ENCODE measurements at places on chromosomes 5 and 9. TPM values are rescaled to one million over a fixed set of nuclear protein-coding genes. Genes with fewer than 3 reads are reported as not detected.

The PAM gene
- 72.2 TPM for total RNA-seq

The PCA3 gene
- not detected for total RNA-seq

The GRXCR2 gene
- total RNA-seq: not detected

The SURF1 gene
- total RNA-seq: 29.8 TPM

The BNIP1 gene
- 26.5 TPM for total RNA-seq

The LHX3 gene
- not detected for total RNA-seq

The DNAJC25 gene
- 7.1 TPM for total RNA-seq

- DNase-seq: no peak
- H3K27ac ChIP-seq: no peak overlapping the region
- H3K27me3 ChIP-seq: no peaks in the 10 kb centered on the region
- H3K36me3 ChIP-seq: no peaks in the 10 kb centered on the region
- no peaks in the 10 kb centered on the region for H3K4me1 ChIP-seq
Measured at GRCh38 chr9:8156346-8156745, 356.8 kb upstream of the DMAC1 start.

GRCh38 chr5:154840435-154841272 lies 9.7 kb downstream of the FAXDC2 start:
- no peaks in the 10 kb centered on the region for H3K27me3 ChIP-seq
- H3K36me3 ChIP-seq: no peaks in the 10 kb centered on the region
- no peak for DNase-seq
- no peak overlapping the region for H3K27ac ChIP-seq
- peaks cover 2% of the 10 kb centered on the region for H3K4me1 ChIP-seq

GRCh38 chr5:132589467-132589866 lies 32.7 kb downstream of the RAD50 start:
- peaks cover 53% of the 10 kb centered on the region for H3K36me3 ChIP-seq
- peaks cover 23% of the 10 kb centered on the region for H3K4me1 ChIP-seq
- no peak for DNase-seq
- no peak overlapping the region for H3K4me3 ChIP-seq

DNA sequence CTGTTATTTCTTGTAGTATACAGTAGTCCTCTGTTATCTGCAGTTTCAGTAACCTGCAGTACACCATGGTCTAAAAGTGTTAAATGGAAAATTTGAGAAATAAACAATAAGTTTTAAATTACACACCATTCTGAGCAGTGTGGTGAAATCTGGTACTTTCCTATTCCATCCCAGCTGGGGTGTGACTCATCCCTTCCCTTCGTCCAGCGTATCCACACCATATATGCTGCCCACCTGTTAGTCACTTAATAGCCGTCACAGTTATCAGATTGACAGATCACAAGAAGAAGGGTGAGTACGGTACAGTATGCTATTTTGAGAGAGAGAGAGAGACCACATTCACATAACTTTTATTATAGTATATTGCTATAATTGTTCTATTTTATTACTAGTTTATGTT lies 28.9 kb downstream of the FAM151B start:
- no peak overlapping the region for H3K4me3 ChIP-seq
- DNase-seq: no peak
- peaks cover 3% of the 10 kb centered on the region for H3K27me3 ChIP-seq
- H3K4me1 ChIP-seq: peaks cover 3% of the 10 kb centered on the region
- H3K36me3 ChIP-seq: no peaks in the 10 kb centered on the region

DNA sequence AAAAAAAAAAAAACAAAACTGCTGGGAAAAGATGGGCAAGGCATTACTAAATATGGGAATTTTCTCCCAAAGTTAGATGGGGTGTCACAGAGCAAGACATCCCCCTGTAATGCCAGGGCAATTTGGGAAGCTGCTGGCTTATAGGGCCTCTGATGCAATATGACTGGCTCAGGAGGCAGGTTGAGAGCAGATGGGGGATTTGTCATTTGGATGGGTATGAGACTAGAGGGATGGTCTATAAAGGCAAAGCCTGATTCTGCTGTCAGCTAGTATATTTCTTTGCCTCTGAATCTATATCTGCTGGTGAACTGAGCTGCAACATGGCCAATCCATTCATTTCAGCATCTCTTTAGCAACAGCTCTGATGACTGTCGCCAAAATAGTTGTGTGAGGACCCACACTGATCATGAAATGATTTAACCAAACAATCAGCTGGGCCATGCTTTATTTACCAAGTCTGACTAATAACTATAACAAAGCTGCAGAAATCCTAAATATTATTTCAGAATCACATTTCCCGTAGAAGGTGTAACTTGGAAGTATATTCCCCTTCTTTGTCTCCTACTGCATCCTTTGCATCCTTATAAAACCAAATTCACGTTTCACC lies 455.1 kb upstream of the ZNF608 start:
- H3K4me3 ChIP-seq: no peak overlapping the region
- DNase-seq: no peak
- H3K27ac ChIP-seq: no peak overlapping the region
- H3K27me3 ChIP-seq: no peaks in the 10 kb centered on the region
- H3K36me3 ChIP-seq: no peaks in the 10 kb centered on the region
- H3K4me1 ChIP-seq: peaks cover 3% of the 10 kb centered on the region

DNA sequence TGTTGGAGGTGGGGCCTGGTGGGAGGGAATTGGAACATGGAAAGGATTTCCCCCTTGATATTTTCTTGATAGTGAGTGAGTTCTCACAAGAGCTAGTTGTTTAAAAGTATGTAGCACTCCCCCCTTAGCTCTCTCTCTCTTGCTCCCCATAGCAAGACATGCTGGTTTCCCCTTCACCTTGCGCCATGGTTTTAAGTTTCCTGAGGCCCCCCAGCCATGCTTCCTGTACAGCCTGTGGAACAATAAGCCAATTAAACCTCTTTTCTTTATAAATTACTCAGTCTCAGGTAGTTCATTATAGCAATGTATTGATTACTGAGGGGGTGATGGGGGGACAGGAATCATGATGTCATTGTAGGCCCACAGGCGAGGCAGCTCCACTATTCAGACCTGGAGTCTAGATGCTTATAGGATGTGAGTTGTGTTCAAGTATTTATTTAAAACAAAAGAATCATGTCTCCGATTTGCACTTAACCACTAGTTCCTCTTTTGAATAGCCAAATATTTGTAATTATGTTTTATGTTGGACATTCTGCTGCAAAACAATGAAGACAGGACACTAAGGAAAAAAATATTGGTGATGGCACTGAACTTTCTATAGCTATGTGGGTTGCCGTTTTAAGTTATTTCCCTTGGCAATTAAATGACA lies 156.6 kb downstream of the TMEM38B start:
- DNase-seq: no peak
- no peak overlapping the region for H3K4me3 ChIP-seq
- H3K4me1 ChIP-seq: no peaks in the 10 kb centered on the region
- H3K36me3 ChIP-seq: no peaks in the 10 kb centered on the region
- H3K27me3 ChIP-seq: peaks cover 5% of the 10 kb centered on the region

DNA sequence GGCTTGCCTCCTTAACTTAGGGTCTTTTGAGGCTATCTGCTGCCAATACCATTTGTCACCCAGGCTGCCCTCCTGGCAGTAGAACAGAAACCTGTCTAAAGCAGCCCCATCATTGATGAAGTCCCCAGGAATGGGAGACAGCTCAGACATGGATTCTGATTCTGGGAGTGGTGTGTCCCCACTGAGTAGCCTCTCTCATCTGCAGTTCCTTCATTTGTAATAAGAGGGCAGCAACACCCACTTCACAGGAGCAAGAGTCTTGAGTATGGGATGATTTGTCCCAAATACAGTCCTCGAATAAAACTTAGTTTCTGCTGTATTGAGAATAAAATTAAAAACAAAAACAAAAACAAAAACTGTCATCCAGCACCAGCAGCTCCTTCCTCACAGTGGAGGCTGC lies 167.6 kb downstream of the ASTN2 start:
- no peaks in the 10 kb centered on the region for H3K36me3 ChIP-seq
- no peak for DNase-seq
- no peak overlapping the region for H3K27ac ChIP-seq
- peaks cover 2% of the 10 kb centered on the region for H3K4me1 ChIP-seq
- no peak overlapping the region for H3K4me3 ChIP-seq

DNA sequence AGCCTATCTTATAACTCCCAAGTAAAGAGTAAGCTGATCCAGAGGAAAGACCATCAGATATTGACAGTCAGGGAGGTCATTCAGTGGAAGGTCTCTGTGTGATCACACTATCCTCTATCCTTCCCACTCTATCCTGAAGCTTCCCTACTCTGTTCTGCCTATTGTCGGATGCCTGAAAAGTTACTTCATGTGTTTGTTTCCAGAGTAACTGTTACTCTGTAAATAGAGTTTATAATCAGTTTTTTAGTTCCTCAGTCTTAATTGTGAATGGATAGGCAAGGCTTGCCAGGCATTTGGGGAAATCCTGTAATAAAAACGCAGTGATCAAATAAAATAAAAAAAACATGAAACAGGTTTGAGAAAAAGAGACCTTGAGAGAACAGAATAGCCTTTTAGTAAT lies 79.8 kb downstream of the XRCC4 start:
- H3K36me3 ChIP-seq: no peaks in the 10 kb centered on the region
- H3K27me3 ChIP-seq: no peaks in the 10 kb centered on the region
- peaks cover 3% of the 10 kb centered on the region for H3K4me1 ChIP-seq
- no peak overlapping the region for H3K27ac ChIP-seq

GRCh38 chr5:73966451-73966850 lies 340.5 kb downstream of the ARHGEF28 start:
- no peak for DNase-seq
- peaks cover 3% of the 10 kb centered on the region for H3K27me3 ChIP-seq
- no peaks in the 10 kb centered on the region for H3K36me3 ChIP-seq
- H3K4me1 ChIP-seq: no peaks in the 10 kb centered on the region
- no peak overlapping the region for H3K4me3 ChIP-seq

- H3K4me1 ChIP-seq: no peaks in the 10 kb centered on the region
- no peaks in the 10 kb centered on the region for H3K36me3 ChIP-seq
- H3K27ac ChIP-seq: no peak overlapping the region
- no peaks in the 10 kb centered on the region for H3K27me3 ChIP-seq
- no peak overlapping the region for H3K4me3 ChIP-seq
Measured at GRCh38 chr9:77532607-77533006, 115.5 kb downstream of the GNA14 start.

GRCh38 chr5:165057145-165057544 lies 1551.7 kb downstream of the MAT2B start:
- H3K36me3 ChIP-seq: no peaks in the 10 kb centered on the region
- no peak overlapping the region for H3K4me3 ChIP-seq
- DNase-seq: no peak
- H3K4me1 ChIP-seq: no peaks in the 10 kb centered on the region

GRCh38 chr5:54608423-54609085 lies 91.0 kb downstream of the SNX18 start:
- peaks cover 5% of the 10 kb centered on the region for H3K27me3 ChIP-seq
- peaks cover 8% of the 10 kb centered on the region for H3K36me3 ChIP-seq
- no peak overlapping the region for H3K4me3 ChIP-seq
- H3K27ac ChIP-seq: no peak overlapping the region
- H3K4me1 ChIP-seq: peaks cover 27% of the 10 kb centered on the region

GRCh38 chr9:130905902-130906734 lies 9.5 kb upstream of the QRFP start:
- no peak overlapping the region for H3K4me3 ChIP-seq
- H3K27me3 ChIP-seq: peaks cover 2% of the 10 kb centered on the region
- H3K36me3 ChIP-seq: no peaks in the 10 kb centered on the region
- H3K4me1 ChIP-seq: no peaks in the 10 kb centered on the region
- no peak overlapping the region for H3K27ac ChIP-seq

- no peaks in the 10 kb centered on the region for H3K36me3 ChIP-seq
- no peak for DNase-seq
Measured at GRCh38 chr5:74352256-74352655, 288.3 kb downstream of the ENC1 start.

DNA sequence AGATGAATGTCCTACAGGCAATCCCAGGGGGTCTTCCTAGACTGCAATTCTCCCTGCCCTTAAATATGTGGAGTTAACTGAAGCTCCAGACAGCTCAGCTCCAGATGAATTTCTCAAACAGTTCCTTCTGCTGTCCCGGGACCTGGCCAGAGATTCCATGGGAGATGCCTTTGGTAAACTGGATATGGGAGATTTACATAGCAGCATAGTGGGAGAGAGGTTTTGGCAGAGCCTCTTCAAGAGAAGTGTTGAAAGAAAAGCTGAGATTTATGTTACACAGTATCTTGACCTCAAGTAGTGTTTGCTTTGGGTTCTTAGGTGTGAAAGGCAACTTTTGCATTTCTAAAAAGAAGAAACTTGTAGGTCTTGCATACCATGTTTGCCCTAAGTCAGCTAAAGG lies 364.9 kb downstream of the ARRDC3 start:
- no peak overlapping the region for H3K27ac ChIP-seq
- H3K27me3 ChIP-seq: peaks cover 7% of the 10 kb centered on the region
- DNase-seq: no peak
- no peak overlapping the region for H3K4me3 ChIP-seq

DNA sequence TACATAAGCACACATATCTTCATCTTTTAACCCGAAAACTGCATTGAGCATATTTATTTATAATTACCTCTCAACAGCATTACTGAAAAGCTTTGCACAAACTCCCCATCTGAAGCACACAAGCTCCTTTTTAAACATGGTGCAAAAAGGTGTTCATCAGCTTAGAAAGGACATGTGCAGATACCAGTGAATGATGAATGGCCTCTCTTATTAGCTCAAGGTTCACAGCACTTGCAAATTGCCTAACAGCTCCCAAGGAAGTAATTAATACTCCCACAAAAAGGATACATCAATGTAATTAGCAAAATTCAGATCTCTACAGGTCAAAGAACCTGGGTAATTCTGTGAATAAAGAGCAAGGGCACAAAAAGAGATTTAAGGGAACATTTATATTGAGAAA lies 422.0 kb downstream of the HINT1 start:
- H3K4me1 ChIP-seq: no peaks in the 10 kb centered on the region
- H3K36me3 ChIP-seq: no peaks in the 10 kb centered on the region
- H3K27ac ChIP-seq: no peak overlapping the region
- no peaks in the 10 kb centered on the region for H3K27me3 ChIP-seq

DNA sequence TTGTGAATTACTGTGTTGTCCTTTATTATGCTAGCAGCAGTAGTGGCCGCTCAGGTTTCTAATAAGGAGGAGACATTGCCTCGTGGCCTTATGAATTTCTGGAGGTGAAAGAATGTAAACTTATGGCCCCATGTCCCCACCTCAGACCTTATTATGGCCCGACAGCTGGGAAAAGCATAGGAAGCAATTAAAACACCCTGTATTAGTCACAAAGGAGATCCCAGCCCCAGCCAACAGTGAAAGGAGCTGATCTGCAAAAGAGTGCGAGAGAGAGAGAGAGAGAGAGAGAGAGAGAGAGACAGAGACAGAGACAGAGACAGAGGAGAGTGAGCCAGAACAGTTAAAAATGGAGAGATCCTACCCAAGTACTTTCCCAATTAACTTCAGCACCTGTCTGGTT lies 269.3 kb downstream of the DMRT2 start:
- no peak for DNase-seq
- no peak overlapping the region for H3K4me3 ChIP-seq
- peaks cover 9% of the 10 kb centered on the region for H3K27me3 ChIP-seq
- no peaks in the 10 kb centered on the region for H3K4me1 ChIP-seq
- no peaks in the 10 kb centered on the region for H3K36me3 ChIP-seq

- no peak for DNase-seq
- no peak overlapping the region for H3K27ac ChIP-seq
- H3K4me1 ChIP-seq: peaks cover 23% of the 10 kb centered on the region
Measured at GRCh38 chr9:33223696-33224095, 16.3 kb upstream of the SPINK4 start.

- no peak for DNase-seq
- H3K27ac ChIP-seq: no peak overlapping the region
- H3K4me3 ChIP-seq: no peak overlapping the region
- H3K27me3 ChIP-seq: no peaks in the 10 kb centered on the region
- H3K36me3 ChIP-seq: peaks cover 15% of the 10 kb centered on the region
- H3K4me1 ChIP-seq: peaks cover 29% of the 10 kb centered on the region
Measured at GRCh38 chr9:128369024-128369706, 2.0 kb upstream of the URM1 start.

Data from activated CD4-positive, alpha-beta T cell treated with anti-CD3 and anti-CD28 coated beads, Interleukin-2, amount 10 ng/mL, durations not matched to agents 24 days and 14 days (primary cell).